ENCODE measurements at places on chromosomes 13 and 19.

- DNase-seq, result no peak
Observed at GRCh38 chr13:41418027-41418426, 39.3 kb upstream of the RGCC start.

DNA sequence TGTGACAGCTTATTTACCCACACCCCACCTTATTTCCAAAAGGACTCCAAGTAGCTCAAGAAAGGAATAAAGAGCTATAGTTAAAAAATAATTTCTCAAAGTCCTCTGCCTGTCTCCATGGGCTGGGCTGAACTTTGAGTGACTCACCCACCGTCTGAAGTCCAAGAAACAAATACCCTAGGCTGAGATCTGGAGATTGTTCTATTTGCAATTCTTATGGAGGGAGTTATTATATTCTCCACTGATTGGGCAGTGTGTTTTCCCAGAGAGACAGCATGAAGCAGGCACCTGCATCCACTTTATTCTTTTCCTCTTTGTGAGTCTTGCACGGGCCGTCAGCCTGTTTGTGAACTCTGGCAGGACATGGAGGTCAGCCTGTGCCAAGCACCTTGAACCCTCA lies 63.2 kb downstream of the SHISA2 start:
- DNase-seq, result peak; percentile 34

GRCh38 chr13:50780201-50781015 lies 63.1 kb downstream of the DLEU7 start:
- no peak for DNase-seq

- DNase-seq, result no peak
Observed at GRCh38 chr13:44294876-44295275, 78.7 kb upstream of the SERP2 start.

DNA sequence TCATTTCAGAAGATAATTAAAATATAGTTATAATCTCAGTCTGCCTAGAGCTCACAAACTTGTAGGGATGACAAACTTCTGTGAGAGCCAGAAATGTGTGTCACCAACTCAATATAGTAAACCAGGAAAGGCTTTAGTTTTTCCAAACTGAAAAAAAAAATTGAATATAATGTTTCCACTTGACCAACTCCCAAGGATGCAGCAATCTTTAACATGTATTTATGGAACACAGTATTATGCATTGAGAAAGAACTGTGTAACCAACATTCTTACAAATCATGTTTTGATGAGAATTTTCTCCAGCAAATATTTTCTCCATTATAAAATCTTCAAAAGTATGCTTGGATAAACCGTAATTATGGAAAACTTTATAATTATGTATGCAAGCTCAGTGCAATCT lies 50.1 kb upstream of the KLF12 start:
- DNase-seq, result no peak

DNA sequence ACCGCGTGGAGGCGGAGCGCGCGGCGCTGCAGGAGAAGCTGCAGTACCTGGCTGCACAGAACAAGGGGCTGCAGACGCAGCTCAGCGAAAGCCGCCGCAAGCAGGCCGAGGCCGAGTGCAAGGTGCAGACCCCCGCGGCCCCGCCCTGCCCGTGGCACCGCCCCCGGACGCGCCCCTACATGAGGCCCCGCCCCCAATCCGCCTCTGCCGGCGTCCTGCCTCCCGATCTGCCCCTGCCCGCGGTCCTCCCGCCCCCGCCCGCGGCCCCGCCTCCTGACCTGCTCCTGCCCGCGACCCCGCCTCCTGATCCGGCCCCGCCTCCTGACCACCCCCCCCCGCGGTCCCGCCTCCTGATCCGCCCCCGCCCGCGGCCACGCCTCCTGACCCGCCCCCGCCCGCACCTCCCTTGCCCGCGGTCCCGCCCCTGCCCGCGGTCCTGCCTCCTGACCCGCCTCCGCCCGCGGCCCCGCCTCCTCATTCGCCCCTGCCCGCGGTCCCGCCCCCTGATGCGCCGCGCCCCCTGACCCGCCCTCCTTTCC lies 11.7 kb downstream of the PRR36 start:
- DNase-seq, result no peak

GRCh38 chr13:46759846-46760245 lies 37.1 kb downstream of the ESD start:
- no peak for DNase-seq

- DNase-seq, result no peak
Observed at GRCh38 chr13:22108979-22109378, 438.1 kb downstream of the FGF9 start.

DNA sequence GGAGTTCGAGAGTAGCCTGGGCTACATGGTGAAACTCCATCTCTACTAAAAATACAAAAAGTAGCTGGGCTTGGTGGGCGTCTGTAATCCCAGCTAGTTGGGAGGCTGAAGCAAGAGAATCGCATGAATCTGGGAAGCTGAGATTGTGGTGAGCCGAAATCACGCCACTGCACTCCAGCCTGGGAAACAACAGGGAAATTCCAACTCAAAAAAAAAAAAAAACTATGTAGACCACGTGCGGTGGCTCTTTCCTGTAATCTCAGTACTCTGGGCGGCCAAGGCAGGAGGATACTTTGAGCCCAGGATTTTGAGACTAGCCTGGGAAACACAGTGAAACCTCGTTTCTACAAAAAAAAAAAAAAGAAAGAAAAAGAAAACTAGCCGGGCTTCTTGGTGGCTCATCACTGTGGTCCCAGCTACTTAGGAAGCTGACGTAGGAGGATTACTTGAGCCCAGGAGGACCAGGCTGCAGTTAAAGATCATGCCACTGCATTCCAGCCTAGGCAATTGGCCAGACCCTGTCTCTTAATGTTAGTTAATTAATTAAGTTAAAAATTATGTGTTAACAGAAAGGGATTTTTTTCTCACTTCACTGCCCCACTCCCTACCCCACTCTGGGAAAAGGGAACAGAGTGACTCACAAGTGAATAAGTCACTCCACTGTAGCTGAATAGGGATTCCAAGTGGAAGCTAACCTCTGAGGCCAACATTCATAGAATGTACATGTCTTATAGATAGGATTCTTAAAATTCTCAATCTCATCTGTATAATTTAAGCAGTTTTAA lies 2.2 kb downstream of the ZNF83 start:
- peak; percentile 60 for DNase-seq

- no peak for DNase-seq
Observed at GRCh38 chr13:21703846-21704245, 33.0 kb downstream of the FGF9 start.

DNA sequence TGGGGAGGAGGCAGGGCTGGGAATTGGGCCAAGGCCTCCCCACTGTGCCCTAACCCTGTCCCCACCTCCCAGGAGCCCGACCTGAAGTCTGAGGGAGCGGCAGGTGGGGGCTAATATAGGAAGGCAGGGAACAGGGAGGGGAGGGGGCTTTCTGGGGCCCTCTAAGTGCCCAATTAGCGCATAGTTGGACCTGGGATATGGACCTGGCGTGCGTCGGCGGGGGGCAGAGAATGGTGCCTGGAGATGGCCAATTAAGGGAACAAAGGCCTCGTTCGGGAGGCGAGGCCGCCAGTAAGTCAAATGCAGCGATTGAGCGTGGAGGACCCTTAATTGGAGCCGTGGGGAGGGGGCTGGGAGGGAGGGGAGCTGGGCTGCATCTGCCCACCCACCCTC lies at the start of gene C19orf85:
TSS of gene C19orf85 (minus strand) at position 90 of the 393 bp plus-strand sequence. CDS start 197 bp downstream, outside the sequence.
- DNase-seq, result no peak

DNA sequence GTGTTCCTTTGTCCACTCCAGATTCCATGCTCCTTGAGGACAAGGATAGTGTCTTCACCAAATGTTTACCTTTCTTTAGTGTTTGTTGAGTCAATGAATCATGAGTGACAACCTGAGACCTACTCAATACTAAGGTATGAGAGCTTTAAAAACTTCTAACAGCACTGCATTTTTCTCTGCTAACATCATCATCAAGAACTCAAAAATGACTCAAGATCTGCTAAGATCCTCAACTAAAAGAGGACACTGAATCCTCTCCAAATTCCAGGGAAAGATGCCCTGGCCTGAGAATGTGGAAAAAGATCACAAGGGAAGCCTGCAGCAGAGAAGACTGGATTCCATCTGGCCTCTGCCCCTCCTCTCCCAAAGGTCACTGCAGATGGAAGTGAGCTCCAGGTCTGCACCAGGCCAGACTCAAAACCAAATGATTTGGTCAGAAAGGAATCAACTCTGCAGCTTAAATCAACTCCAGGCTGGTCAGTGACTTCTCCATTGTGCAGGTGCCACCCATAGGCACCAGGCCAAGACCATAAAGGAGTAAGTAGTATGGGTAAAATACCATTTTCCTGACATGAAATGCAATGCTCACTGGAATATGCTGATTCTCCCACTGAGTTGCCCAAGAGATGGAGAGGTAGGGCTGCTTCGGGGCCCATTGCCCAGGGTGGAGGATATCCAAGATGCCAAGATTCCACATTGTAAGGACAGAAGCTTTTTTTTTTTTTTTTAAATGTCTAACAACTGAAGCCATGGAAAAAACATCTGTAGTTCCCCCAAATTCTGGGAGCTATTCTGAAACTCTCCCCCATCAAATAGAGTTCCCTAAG lies 89.5 kb upstream of the DOCK9 start:
- DNase-seq, result peak; percentile 80

- no peak for DNase-seq
Observed at GRCh38 chr13:113863524-113864272, at the start of gene GAS6. TSS of gene GAS6 (minus strand) at chr13:113864076. CDS start at chr13:113863920, 156 bp downstream.

GRCh38 chr13:94309997-94310855 lies 169.3 kb downstream of the DCT start:
- peak; percentile 92 for DNase-seq

DNA sequence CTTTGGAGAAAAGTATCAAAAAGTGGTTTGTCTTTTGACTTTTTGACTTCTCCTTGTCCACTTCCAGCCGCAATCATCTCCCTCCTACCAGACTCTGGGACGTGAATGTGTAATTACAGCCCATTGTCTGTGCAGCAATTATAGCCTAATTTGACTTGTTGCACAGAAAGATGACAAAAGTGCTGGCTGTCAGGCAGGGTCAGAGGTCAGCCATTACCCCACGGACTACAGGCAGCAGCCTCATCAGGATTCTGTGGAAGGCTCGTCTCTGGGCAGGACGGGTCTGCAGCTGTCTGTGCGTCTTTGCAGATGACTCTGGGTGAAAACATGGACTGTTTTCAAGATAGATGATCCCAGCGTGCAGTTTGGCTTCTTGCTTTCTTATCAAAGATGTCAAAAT lies 102.2 kb upstream of the EDNRB start:
- no peak for DNase-seq

DNA sequence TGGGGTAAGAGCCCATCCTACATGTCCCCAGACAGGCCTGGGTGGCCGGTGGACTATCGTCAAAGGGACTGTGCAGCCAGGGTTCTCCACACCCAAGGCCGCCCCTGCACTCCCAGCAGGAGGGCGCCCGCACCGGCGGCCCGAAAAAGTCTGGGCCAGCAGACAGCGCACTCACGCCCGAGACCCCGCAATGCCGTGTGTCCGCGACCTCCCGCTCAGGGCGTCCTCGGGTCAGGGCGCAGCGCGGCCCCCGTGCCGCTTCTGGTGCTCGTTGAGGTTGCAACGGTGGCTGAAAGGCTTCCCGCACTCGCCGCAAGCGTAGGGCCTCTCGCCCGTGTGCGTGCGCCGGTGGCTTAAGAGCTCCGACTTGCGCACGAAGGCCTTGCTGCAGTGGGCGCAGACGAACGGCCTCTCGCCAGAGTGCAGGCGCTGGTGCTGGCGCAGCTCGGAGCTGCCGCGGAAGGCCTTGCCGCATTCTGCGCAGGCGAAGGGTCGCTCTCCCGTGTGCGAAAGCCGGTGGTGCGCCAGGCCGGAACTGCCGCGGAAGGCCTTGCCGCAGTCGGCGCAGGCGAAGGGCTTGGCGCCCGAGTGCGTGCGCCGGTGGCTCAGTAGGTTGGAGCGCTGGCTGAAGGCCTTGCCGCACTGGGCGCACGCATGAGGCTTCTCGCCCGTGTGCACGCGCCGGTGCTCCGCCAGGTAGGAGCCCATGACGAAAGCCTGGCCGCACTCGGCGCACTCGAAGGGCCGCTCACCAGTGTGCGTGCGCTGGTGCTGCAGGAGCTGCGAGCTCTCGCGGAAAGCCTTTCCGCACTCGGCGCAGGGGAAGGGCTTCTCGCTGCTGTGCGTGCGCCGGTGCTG lies 2.8 kb upstream of the A1BG start:
- DNase-seq, result no peak

DNA sequence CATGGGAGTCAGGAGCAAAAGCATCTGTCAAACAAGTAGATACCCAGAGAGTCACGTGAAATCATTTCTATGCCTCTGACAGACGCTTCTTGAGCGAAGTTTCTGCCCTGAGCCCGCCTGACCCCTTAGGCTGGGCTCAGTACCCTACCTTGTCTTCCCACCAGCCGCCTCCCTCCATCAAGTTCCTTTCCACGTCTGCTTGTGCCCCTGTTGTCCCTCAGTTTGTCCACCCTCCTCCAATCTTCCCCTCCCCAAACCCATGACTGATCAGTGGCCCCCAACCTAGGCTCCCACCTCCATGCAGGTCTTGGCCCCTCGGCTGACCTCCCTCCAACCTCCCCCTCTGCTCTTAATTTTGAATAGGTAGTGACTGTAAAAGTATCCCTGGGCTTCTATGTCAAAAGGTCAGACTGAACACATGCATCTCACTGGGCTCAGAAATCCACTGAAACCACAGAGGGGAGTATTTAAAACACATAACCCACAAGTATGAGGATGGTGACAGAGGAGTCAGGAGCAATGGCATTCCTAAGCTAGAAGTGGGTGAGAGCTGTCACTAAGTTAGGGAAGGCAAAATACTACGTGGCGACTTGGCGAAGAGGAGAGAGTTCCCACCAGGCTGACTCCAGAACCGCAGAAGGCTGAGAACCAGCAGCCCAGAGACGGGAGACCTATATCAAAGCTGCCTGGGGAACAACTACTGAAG lies 1.7 kb upstream of the ZNF446 start:
- DNase-seq, result peak; percentile 78

- DNase-seq, result no peak
Observed at GRCh38 chr13:62710787-62711186, 1295.1 kb upstream of the PCDH20 start.

DNA sequence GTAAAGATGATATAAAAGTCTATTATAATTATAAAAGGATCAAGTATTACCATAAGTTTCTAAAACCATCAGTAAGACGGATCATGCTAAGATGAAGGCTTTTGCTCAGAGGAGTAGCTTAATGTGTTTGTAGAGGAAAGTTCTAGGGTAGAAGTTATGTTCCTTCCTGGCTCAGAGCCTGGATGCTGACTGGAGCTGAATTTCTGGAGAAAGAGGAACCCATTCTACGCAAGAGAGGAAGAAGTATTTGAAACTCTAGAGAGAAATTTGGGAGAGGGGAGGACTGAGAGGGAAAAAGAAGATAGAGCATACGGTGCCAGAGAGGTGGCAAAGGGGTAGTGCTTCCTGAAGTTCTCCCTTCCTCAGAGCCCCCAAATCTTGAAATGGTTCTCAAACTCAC lies 51.4 kb upstream of the SGCG start:
- DNase-seq, result no peak

GRCh38 chr19:10334588-10335351 lies 1.4 kb upstream of the RAVER1 start:
- DNase-seq, result peak; percentile 90

DNA sequence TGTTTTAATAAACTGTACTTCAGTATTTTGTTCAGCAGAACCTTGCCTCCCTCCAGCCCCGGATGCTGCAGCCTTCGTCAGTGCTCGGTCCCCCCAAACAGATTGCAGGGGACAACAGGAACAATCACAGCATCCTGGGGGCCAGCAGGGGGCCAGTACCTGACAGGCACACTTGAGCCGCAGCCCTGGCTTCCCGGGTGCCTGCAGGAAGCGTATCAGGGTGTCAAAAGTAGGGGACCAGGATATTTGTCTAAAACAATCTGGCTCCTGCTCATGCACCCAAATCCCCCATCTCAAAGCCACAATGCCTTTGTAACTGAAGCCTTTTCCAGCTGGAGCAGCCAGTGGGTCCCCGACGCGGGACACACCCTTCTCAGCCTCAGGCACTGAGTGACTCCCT lies 167.5 kb upstream of the TSHZ3 start:
- no peak for DNase-seq

GRCh38 chr13:41568143-41568971 lies 111.0 kb downstream of the RGCC start:
- DNase-seq, result no peak

All from kidney glomerular epithelial cell (primary cell).